ENCODE measurements at places on chromosomes 3 and 15.

DNA sequence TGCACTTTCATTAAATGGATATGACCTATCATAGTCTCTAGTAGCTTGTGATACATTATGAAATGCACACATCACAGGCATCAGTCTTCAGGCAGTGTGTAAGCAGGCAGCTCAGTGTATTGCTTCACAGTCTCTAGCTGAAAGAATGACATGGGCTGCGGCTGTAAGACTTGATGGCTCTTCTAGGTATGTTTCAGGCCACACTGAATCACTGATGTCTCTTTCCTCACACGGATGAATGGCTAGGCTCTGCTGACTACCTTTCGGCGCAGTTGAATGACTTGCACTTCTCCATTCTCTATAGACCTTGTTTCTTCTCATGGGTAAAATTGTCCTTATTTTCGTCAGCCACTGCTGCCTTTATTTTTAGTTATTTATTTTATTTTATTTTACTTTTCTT lies 15.4 kb downstream of the APH1B start:
- DNase-seq: no peak

GRCh38 chr3:153171918-153172317 lies 9.9 kb downstream of the RAP2B start:
- DNase-seq: no peak

- DNase-seq: no peak
These were observed 25.0 kb downstream of the SCG3 start for GRCh38 chr15:51706291-51706690.

- DNase-seq: no peak
These were observed 46.5 kb downstream of the RASGRP1 start for GRCh38 chr15:38518084-38518483.

DNA sequence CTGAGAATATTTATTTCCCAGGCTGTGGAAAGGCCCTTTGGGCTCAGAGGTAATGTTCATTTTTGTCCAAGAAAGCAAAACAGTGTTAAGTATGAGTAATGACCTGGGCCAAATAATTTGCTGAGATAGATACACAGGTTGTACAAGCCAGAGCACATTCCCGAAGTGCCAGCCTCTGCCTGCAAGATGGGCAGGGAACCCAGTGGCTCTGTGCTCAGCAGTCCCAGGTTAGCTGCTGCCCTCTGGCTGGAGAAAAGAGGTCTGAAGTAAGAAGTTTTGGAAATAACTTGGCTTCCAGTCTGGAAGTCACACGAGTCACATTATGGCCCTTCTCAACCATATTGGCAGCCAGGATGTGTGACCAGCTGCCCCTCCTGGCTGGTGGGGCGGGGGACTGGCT lies 20.2 kb downstream of the MYZAP start:
- no peak for DNase-seq

GRCh38 chr3:145522893-145523651 lies 637.9 kb downstream of the PLOD2 start:
- no peak for DNase-seq

- DNase-seq: no peak
These were observed 68.7 kb upstream of the CGNL1 start for GRCh38 chr15:57307527-57308169.

DNA sequence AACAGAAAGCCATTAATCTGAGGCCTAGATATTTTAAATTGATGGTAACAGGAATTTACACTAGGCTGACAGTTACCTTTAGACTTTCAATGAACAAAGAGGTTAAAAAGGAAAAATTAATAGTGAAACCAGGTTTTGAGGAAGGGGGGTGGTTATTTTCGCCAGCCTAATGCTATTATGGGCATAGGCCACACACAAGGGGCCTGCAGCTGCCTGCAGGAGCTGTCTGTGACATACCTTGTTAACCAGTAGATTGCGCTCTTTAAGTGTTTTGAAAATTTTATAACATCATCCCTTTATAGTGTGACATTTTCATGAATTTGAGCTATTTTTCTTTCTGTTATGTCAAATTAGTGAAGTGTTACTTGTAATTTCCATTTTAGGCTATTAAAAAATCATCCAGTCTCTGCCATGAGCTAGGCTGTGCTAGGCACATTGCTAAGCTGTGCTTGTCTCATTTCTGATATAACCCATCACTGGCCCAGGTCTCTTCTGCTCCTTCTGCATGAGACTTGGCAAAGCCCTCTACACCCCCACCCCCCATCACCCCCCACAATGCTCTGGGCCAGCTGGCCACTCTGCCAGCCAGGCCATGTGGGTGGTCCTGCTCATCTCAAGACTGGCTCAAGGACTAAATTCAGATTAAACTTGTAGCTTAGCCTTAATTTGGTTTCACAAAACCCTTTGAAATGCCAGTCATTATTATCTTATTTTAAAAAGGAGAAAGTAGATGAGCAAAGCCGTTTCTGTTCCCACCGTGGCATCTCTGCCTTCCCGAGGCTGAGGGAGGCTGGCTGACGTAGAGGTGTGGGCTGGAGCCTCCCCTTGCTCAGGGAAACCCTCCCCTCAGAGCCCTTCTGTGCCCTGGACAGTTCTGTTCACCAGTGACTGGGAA lies 48.4 kb upstream of the SEC22A start:
- DNase-seq: no peak

- DNase-seq: no peak
These were observed 112.7 kb downstream of the SYNPR start for GRCh38 chr3:63390710-63391230.

GRCh38 chr15:92606126-92606835 lies 49.3 kb downstream of the FAM174B start:
- DNase-seq: no peak

- no peak for DNase-seq
These were observed 708 bp upstream of the GCHFR start for GRCh38 chr15:40762919-40763800.

DNA sequence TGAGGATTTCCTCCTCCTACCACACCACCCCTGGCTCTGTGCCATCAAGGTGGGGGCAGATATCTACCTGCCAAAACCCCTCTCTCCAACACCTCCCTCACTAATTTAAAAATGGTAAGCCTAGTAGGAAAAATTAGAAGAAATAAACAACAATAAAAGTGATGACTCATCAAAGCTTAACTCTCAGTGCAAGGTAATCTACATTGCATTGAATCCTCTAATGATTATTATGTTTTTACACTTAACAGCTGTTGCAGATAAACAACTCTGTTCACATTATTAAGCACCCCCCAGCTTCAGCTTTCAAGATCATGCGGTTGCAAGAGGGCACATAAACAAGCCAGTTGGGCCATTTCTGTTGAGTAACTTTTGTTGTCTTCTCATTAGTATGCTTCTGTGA lies 396.1 kb upstream of the ATP11B start:
- DNase-seq: no peak

DNA sequence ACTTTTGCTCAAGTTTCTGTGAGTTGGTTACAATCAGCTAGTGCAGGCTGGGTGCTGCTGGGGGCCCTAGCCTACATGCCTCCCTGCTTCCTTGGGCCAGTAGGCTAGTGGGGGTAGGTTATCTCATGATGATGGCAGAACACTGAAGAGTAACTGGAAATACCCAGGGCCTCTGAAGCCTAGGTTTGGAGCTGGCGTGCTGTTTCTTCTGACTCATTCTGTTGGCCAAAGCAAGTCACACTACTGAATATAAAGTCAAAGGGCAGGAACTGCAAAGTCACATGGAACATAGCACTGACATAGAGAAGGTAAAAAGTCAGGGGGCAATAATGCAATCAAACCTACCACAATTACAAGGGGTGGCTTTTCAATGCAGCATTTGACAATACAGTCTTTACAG lies 34.5 kb downstream of the RASGRP1 start:
- DNase-seq: no peak

DNA sequence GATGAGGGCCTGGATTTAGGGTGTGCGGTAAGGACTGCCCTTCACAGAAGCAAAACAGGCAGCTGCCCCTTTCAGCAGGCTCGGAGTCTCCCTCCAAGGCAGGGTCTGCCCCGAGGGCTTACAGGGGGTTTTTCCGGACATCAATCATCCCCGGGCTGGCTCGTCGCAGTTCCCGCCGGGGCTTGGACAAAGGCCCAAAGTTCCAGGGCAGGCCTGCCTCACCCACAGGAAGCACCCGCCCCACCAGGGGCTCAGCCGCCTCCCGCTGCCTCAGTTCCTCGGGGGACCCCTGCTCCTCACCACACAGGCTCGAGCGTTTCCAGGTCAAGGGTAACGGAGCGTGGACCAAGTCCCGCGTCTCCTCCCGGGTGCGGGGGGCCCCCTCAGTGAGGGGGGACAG lies 27.0 kb downstream of the KIF7 start:
- DNase-seq: no peak

GRCh38 chr3:90026406-90026805 lies 919.0 kb downstream of the EPHA3 start:
- no peak for DNase-seq

- no peak for DNase-seq
These were observed 32.6 kb upstream of the NDUFB4 start for GRCh38 chr3:120563356-120564022.

DNA sequence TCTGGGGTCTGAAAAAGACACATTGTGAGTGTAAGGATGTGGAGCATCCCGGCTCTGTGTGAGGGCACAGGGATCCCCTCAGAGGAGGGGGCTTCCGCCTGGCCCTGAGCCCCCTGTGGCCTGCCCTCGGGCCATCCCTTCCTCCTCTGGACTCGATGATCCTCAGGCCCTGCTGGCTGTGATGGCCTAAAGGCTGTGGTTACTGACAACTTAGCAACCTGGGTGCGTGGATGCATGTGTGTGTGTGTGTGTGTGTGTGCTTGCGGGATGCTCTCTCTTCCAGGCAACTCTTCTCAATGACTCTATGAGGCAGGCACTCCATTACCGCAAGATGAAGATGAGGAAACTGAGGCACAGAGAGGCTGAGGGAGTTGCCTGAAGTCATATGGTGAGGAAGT lies 66.0 kb downstream of the ASB7 start:
- no peak for DNase-seq

GRCh38 chr15:33778852-33779251 lies 189.4 kb upstream of the CHRM5 start:
- DNase-seq: no peak

- peak; percentile 54 for DNase-seq
These were observed 45.2 kb downstream of the TYRO3 start for GRCh38 chr15:41603941-41604911.

- no peak for DNase-seq
These were observed 23.6 kb downstream of the GOLGA6D start for GRCh38 chr15:75306188-75306587.

DNA sequence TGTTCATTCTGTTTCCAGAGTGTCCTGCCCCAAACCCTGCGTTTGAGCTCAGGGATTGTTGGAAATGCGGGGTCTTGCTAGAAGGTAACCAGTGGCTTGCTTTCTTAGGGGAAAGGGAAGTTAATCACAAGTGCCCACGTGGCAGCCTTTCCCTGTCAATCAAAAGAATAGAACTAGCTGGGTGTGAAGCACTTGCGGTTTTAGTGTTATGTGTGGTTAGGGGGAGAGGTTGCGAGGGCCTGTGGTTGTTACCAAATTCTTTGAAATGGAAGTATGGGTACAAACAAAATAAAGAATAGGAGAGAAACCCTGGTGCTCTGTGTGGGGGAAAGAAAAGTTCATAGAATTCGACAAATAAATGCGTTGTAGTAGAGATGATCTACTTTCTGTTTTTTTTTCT lies 67.6 kb downstream of the FNDC3B start:
- DNase-seq: peak; percentile 88

DNA sequence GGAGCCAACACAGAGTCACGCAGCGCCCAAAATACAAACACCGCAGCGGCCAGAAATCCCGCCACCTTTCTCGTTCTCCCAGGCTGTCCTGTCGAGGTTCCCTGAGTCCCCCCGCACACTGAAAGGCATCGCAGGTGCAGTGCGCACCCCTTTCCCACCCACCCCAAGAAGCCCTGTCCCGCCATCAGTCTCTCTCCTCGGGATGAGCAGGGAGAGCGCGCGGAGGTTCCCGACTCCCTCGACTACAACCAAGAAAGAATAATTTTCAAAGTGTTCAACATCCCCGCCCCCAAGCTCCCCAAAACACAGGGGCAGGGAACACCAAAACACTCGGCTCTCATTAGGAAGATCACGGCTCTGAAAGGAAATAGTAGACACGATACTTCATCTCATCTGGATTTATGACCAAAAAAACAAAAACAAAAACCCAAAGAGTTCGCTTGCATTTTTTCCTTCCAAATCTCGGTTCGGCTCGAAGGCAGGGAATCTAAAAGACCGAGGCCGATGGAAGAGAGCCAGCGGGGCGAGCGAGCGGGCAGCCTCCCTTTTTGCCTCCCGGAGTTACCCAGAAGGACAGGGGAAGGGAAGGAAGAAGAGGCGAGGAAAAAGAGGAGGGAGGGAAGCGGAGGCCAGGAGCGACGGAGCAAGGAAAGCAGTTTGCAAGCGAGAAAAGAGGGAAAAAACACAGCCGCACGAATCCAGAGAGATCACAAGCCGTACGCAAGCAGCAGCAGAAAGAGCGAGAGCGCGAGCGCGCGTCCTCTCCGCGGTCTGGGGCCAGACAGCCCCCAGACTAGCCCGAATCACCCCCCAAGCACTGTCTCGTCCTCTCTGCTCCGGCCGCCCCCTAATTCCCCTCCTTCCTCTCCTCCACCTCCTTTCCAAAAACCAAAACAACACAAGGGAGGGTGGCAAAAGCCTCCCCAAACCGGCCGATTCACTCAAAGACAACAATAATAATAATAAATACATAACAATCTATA lies 808 bp downstream of the BCL6 start:
- peak; percentile 72 for DNase-seq

DNA sequence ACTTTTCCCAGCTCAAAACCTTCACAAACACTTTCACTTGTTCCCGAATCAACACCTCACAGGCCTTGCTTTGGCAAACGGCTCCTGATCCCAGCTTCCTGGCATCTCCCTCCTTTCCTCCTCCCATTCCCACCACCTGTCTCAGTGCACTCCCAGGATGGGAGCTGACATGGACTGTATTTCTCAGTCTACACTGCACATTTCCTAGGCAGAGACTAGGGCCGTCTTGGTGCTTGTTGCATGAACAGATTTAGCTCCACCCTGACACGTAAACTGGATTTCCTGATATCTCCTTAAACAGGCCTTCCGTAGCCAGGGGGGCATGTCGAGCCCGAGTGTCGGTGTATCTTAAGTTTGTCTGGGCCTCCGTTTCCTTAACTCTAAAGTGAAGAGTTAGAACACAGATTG lies 790 bp upstream of the WHAMM start:
- DNase-seq: no peak

- no peak for DNase-seq
These were observed 579.8 kb upstream of the SUCLG2 start for GRCh38 chr3:68234076-68234780.

DNA sequence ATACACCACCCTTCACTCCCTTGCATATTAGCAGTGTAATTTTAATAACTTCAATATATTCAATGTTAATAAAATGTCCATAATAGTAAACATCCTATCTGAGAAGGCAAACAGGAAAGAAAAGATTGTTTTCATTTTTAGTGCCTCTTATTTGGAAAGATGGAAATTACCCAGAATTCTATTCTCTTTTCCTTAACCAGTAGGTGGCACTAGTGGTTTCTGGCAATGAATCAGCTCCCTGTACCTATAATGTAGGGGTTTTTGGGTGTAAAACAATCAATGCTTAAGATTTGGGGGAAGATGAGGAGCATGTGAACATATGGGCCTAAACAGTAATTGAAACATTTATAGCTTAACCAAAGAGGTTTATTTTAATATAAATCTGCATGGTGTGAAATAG lies 5.7 kb upstream of the SEMA6D start:
- no peak for DNase-seq

GRCh38 chr3:194364652-194365434 lies 4.7 kb downstream of the LRRC15 start:
- DNase-seq: no peak
